Activated CD4-positive, alpha-beta T cell treated with anti-CD3 and anti-CD28 coated beads, Interleukin-2, amount 50 U/mL, for 48 hours (primary cell): ENCODE measurements at places on chromosomes 12 and 14.

DNA sequence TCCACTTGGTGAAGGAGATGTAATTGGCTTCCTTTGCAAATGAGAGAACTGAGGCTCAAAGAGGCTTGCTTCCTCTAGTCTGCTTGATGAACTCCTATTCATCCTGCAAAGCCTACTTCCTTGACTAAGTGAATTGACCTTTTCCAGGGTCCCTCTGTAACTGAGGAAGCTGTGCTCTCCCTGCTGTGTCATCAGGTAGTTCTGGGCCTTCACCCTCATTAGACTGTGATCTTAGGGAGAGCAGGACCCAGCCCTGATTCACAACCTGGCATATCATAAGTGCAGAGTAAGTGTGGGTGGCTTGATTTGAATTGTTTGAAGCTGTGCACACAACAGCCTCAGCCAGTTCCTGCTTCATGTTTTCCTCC, 16.3 kb downstream of the ASB2 start:
- peak; percentile 55 for DNase-seq

DNA sequence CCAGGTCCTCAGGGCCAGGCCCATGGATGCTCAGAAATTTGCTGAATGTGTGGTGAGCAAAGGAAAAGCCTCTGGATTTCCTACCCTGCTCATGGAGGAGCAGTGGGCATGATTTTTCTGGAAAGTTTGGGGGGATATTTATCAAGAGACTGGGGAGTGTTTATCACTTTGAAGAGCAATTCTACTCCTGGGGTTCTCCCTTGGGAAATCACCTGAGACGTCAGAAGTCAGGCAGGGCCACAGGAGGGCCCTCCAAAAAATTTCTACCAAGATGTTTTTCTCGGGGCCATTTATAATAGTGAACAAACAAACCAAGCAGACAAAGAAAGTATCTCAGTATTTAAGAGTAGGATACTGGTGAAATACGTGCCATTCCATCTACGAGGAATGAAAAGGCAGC, 20.1 kb upstream of the EIF2B2 start:
- no peak for DNase-seq

DNA sequence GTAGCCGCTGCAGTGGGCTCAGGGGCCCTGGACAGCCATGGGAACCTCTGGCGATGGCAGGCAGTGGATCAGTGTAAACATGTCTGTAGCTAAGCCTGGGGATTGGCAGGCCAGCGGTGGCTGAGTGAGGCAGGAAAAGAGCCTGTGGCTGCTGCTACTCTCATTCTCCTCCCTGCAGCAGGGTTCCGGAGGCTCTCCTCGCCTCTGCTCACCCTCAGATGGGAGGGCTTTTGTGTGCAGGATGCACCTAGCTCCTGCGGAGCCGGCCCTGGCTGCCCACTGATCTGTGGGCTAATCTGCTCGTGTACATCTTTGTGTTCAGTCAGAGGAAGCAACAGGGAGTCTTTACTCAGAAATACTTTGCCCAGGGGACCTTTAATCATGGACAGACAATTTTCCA, 59.5 kb downstream of the GALNT8 start:
- no peak for DNase-seq

DNA sequence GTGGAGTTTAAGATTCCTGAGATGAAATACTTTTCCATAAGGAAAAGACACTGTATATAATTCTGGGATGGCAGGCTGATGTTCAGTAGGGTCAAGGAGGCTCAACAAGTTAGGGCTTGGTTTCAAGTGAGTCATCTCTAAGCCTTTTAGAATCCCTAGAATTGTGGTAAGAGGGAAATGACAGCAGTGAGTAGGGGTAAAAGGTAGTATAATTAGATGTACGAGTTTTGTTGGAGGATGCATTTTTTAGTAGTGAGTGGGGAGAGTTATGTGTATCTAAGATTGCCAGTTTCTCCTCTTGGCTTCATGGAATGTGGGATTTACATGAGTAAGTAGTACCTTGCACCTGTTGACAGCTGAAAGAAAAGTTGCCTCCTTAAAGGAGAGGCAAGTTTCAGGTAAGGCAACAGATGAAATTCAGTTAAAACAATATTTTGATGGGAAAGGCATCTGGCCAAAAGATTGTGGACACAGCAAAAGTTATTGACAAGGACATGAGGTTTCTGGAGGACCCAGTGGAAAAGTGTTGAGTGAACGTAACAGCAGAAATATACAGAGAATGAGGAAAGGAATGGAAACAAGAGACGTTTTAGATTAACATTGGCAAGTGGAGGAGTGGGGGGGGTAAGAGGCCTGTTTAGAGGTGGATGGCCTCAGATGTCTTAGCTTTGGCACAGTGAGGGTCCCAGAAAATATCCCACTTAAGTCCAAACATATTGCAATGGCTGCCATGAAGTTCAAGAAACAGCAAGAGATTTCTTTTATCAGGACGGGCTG, 21.8 kb downstream of the LMO3 start:
- DNase-seq, result no peak

- DNase-seq, result no peak
Observed at GRCh38 chr14:75368333-75368732, 59.5 kb upstream of the JDP2 start.

GRCh38 chr12:59164991-59165718, 244.9 kb upstream of the LRIG3 start:
- DNase-seq, result no peak

DNA sequence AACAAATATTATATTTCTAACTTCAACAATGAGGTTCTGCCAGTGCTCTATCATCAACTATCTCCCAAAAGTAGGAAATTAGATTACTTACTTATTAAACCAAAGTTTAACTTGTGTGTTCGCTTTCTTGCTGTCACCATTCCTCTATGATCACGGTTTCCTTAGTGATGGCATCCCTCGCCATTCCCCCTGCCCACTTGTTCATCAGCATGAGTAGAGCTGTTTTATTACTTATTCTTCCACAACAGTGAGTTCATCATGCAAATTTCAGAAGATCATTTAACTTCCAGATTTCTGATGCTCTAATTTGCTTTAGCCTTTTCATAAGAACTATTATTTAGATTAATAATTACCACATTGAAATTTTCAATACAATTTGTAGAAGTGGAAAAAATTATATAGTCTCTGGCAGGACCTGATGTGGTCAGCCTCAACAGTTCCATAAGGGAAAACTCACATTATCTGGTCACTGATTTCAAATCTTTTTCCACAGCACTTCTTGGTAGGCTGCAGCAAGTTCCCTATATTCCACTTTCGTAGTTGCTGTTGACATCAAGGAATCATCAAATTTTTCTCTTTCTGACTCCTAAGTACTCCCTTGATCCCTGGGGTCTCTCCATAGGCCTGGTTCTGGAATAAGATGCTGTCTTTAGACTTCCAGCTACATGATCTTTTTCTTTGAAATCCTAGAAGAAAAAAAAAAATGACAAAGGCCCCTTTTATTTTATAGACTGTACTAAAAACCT, 174.6 kb downstream of the RASSF9 start:
- DNase-seq, result no peak

GRCh38 chr12:92928421-92928961, 604 bp downstream of the EEA1 start:
- DNase-seq, result peak; percentile 60

DNA sequence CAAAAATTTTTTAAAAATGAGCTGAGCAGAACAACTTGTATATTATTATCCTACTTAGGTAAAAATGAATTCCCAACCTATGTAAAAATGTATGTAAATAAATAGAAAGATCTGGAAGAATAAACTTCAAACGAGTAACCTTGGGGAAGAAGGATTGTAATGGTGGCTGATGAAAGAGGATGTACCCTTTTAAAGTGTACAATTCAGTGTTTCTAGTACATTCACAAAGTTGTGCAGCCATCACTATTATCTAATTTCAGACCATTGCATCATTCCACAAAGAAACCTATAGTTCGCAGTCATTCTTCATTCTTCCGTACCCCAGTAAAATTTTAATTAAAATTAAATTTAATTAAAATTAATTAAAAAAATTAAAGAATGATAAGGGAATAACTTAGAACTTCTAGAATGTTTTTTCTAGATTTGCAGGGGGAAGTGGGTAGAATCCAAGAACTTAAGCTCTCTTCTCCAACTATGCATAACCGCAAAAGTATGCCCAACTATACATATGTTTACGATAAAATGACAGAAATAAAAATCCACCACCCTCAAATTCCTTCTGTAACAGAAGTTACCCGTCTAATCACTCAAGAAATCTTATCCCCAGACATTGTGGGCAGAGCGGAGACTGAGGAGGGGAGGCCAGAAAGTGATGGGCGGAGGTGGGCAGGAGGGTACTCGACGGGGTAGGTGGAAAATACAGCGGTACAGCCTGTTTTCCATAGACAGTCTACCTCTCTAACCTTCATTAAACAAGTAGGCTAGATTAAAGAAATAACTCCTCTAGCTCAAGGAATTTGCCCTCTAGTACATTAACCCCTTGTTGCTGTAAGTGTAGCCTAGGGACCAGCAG, 921 bp downstream of the DEPDC4 start:
- no peak for DNase-seq

- DNase-seq, result no peak
Observed at GRCh38 chr14:103697206-103697602, 18.0 kb downstream of the XRCC3 start.

GRCh38 chr12:26595806-26596205, 237.2 kb downstream of the ITPR2 start:
- DNase-seq, result no peak

DNA sequence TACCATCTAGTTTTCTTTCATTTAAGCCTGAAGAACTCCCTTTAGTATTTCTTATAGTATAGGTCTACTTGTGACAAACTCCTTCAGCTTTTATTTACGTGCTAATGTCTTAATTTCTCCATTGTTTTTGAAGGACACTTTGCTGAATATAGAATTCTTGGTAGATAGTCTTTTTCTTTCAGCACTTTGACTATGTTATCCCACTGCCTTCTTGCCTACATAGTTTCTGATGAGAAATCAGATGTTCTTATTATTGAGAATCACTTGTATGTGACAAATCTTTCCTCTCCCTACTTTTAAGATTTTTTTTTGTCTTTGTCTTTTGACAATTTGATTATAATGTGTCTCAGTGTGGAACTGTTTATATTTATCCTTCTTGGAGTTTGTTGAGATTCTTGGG, 5.1 kb upstream of the MIS18BP1 start:
- DNase-seq, result no peak

DNA sequence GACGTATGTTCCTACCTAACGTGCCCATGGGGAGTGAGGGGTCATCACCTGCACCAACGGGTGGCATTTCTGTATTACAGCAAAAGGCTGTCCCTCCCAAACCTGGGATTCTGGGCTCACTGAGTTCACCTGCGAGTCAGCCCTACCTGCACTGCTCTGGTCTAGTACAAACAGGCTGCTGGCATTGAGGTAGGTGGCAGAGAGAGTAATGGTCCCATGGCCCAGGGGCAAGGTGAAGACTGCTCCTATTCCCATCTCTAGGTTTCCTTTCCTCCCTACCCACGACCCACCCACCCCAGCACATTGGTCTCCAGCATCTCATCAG, 421 bp downstream of the SUOX start:
- no peak for DNase-seq

DNA sequence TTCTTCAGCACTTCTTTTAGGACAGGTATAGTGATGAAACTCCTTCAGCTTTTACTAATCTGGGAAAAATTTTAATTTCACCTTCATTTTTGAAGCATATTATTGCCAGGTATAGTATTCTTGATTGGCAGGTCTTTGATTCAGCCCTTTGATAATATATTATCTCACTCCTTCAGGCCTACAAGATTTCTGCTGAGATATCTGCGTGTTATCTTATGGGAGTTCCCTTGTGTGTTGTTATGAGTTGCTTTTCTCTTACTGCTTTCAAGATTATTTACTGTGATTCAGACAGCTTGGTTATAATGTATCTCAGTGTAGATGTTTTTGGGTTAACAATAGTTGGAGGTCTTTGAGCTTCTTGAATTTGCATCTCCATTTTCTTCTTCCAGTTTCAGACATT, 87.4 kb downstream of the ATF7IP start:
- no peak for DNase-seq

DNA sequence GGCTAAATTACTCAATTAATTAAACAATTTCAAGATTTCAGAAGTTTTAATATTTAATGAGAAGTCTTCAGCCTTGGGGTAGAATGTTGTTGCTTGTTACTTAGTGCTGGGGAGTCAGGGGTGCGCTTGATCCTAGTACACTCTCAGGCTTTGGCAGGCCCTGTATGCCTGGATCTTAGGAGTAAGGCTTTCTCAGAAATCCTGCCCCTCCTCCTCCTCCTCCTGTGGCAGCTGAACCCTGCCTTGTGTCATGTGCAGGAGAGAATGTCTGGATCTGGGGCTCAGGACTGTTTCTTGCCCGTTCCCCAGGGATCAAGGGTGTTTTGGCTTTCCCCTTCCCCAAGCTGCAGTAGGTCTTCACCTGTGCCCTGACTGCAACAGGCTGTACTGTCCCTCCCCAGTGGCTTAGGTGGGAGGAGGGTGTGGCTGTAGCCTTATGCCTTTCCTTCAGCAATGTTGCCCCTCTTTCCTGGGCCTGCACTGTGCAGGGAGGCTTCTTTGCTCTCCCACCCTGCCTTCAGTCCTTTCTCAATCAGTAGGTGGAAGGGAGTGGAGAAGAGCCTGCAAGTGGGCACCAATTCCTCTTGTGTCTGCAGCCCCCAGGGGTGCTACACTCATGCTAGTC, 108.2 kb downstream of the SLC38A6 start:
- no peak for DNase-seq

GRCh38 chr12:8899830-8900229, 14.5 kb upstream of the PHC1 start:
- DNase-seq, result no peak

DNA sequence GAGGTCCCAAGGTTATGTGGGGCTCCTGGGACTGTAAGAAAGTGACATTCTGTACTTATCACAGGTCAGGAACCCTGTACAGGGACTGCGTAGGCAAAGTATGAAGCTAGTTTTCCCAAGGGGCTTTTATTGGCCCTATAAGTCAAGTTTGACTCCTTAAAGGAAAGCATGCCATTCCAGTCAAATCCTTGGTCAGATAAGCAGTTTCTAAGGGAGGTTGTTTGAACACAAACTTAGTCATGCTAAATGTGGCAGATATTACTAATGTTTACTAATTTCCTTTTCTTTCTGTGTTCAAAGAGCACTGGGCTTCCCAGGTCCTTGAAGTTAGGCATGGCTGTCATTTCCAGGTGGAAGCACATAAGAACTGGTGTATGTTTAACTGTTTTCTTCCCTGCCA, 472.4 kb downstream of the ATP23 start:
- DNase-seq, result no peak

DNA sequence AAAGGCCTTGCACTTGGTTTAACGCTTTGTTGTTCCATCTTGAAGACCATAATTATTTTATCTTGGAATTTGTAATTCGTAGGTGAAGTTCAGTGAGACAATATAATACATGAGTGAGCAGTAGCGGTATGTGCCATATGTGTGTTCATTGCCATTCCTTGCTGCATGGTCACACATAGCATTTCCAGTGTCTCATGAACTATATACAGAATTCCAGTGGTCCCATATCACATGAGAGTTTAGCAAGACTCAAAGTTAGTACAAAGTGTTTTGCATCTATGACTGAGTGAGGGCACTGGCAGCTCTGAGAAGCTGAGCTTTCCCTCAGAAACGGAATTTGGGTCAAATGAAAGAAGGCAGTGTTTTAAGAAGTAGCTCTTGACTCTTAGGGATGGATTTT, 359.8 kb downstream of the FOXG1 start:
- DNase-seq, result no peak
